GOT3 (cell line): ENCODE measurements at places on chromosomes 12 and 14.

- DNase-seq, result no peak
Measured at GRCh38 chr12:7303230-7303629, 642 bp upstream of the ACSM4 start.

- DNase-seq, result no peak
Measured at GRCh38 chr14:102708494-102708893, 68.8 kb upstream of the TRAF3 start.

GRCh38 chr14:55754471-55754870, 174.5 kb downstream of the KTN1 start:
- DNase-seq, result no peak

GRCh38 chr12:79367032-79367589, 323.7 kb downstream of the PAWR start:
- no peak for DNase-seq

- no peak for DNase-seq
Measured at GRCh38 chr14:63435838-63436237, 107.3 kb downstream of the PPP2R5E start.

DNA sequence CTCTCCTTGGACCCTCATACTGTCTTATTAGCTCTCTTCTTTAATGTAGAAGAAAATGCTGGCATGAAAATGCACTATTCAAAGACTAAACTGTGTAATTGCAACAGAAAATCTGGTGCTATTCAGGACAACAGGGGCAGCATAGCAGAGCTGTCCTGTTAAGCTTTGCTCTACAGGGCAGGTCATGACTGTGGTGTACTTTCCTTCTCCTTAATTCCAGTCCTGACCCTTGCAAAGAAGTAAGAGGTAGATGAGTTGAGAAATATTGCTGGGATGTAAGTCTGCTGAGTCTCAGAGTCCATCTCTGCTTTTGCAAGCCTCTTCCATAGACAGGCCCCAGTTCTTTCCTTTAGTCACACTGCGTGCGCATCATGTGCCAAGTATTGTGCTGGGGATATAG, 52.6 kb upstream of the STK38L start:
- DNase-seq, result no peak

DNA sequence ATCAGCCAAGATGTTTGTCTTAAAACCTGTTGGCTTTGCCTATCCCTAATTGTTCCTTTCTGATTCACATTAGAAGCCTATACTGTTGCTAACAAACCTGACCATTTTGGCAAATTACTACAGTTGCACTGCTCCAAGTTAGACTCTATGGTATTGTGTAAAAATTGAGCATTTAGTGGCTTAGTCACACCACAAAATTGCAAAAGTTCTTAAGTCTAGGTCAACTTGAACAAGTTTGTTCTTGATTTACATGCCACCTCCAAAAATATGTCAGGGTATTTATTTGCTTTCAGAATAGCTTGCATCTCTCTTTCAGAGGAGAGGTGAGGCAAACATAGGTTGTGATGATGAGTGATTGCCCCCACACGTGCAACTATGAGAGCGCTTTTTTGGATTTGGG, 27.0 kb upstream of the PTHLH start:
- DNase-seq, result no peak

DNA sequence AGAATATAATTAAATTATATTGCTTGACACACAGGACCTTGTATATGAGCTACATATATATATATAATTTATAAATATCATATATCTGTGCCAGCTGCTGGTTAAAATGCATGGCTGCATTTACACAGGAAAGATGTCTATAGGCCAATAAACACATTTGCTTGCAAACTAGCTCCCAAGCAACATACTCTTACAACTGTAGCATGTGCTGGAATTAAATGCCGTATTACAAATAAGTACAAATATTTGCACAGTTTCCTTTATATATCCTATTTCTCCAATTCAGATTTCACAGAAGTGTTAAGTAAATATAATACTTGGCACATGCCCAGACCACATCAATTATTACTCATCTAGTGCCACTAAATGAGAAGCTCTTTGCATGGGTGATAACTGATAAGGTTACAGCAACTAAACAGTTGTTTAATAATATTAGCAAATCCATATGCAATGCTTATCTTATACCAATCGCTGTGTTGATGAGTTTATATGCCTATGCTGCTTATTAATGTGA, 66.7 kb upstream of the E2F7 start:
- DNase-seq, result no peak

DNA sequence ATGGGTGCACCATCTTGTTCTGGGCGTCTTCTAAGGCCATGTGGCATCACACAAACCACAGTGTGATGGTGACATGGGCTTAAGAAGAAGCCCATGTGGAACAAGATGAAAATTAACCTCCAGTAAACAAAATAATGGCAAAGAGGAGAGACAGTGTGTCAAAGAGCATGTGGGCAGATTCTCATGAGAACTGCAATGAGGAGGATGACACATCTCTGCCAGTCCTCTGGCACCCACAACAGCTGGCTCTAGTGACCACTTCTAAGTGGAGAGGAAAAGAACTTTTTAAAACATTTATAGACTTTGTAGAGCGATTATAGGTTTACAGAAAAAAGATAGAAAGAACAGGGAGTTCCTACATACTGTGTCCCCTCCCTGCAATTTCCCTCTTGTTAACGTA, 401.4 kb downstream of the ATP23 start:
- no peak for DNase-seq
